Stimulated activated CD4-positive, alpha-beta T cell treated with anti-CD3 and anti-CD28 coated beads, Interleukin-2, amount 100 ng/mL, for 4 hours (primary cell): ENCODE measurements at places on chromosomes 6 and 20.

DNA sequence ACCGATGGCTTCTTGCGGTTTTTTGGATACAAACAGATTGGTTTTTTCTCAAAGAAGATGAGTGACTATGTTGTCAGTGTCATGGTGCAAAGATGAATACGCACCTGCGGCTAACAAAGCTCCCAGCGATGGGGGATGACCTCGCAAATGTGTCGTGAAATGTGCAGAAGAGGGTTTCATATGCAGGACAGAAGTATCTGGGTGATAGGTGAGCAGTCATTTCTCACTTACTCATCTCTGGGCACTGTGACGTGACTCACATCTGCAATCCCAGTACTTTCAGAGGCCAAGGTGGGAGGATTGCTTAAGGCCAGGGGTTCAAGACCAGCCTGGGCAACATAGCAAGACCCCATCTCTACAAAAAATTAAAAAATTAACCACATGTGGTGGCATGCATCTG lies 216.3 kb downstream of the ERMARD start:
- no peak for DNase-seq

DNA sequence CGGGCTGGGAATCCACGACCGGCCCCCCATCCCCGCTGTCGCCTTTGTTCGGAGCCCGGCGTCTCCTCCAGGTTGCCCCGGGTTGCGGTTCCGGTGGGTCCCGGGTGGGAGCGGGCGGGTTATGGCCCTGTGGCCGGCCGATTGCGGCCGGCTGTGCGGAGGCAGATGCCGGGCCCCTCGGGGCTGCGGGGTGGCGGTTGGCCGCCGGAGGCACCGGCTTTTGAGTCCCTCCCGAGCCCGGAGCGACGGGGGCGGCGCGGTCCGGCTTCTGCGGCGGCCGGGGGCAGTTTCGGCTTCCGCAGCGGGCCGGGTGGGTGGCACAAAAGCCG lies 431 bp downstream of the LOC128125822 start:
- no peak for DNase-seq

DNA sequence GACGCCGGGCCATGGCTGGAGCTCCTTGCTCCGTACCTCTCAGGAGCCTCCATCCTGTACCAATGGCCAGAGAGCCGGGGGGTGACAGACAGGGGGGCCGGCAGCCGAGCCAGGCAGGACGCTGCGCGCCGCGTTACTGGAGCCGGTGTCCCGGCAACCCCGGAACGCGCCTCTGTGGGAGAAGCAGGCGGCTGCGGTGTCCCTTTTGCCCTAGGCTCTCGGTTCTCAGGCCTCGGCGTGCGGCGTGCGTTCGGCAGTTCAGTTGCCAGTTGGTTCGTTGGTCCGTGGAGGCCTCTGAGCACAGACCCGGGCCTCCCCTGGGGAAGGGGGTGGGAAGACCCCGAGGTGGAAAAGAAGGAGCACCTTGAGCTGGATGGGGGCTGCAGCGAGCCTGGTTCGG lies at the start of gene SPATS1:
Gene SPATS1, plus strand, starts transcription at position 162 of the 400 bp plus-strand sequence. CDS start 446 bp downstream, outside the sequence.
- DNase-seq, result no peak

- DNase-seq, result no peak
Measured at GRCh38 chr6:168597471-168597875, 156.5 kb downstream of the SMOC2 start.

DNA sequence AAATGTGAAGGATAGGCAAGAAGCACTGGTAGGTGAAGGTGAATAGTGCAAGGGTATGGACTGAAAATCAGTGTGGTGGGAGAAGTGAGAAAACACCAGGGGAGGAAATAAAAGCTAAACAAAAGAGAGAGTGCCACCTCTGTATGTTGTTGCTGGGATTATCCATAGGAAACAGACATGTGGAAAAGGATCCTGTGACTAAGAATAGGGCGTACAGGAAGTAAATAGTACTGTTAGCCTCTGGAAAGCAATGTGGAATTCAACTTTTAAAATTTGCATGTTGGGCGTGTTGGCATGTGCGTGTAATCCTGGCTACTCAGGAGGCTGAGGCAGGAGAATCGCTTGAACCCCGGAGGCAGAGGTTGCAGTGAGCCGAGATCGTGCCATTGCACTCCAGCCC lies 661.7 kb downstream of the KIF16B start:
- no peak for DNase-seq

GRCh38 chr6:123044341-123044860 lies 48.4 kb downstream of the CLVS2 start:
- no peak for DNase-seq

GRCh38 chr6:34276881-34277762 lies 28.3 kb upstream of the SMIM29 start:
- DNase-seq, result no peak

GRCh38 chr20:25308671-25309394 lies 60.9 kb downstream of the PYGB start:
- no peak for DNase-seq

GRCh38 chr6:46042355-46042999 lies 26.8 kb upstream of the CLIC5 start:
- DNase-seq, result no peak

DNA sequence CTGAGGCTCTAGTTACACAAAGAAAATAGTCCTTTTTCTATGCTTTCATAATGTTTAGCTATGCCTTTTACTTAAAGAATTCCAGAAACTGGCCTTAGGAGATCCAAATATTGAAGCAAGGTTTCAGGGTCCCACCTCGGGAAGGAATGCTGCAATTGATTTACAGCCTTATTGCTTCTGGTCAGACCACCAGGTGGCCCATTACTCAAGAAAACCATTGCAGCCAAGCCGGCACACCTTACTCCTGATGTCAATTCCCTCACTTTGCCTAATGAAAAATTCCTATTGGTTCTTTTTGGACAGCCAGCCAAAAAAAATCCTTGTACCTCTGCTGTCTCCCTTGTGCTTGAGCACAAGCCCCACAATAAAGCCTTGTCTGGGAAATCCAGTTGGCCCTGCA lies 173.9 kb downstream of the LMBRD1 start:
- no peak for DNase-seq

DNA sequence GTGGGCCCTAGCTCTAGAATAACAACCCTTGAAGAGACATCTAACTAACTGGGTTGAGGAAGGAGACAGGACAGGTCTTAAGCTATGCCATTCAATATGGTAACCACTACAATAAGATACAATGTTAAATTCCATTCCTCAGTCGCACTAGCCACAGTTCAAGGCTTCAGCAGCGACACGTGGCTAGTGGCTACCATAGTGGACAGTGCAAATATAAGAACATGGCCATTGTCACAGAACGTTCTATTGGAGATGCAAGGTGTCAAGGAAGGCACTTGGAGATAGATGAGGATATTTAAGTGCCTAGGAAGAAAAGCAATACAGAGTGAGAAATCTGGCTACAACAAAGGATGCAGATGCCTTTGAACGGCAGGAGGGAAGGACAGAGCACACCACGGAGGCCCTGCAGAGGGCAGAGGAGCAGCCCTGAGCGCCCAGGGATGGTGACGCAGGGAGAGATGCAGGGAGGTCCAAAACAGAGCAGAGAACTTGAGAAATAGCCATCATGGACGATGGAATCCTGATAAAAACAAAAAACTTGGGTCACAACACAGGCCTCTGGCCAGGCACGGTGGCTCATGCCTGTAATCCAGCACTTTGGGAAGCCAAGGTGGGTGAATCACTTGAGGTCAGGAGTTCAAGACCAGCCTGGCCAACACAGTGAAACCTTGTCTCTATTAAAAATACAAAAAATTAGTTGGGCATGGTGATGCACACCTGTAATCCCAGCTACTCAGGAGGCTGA lies 140.7 kb downstream of the ZMYND8 start:
- DNase-seq, result no peak

DNA sequence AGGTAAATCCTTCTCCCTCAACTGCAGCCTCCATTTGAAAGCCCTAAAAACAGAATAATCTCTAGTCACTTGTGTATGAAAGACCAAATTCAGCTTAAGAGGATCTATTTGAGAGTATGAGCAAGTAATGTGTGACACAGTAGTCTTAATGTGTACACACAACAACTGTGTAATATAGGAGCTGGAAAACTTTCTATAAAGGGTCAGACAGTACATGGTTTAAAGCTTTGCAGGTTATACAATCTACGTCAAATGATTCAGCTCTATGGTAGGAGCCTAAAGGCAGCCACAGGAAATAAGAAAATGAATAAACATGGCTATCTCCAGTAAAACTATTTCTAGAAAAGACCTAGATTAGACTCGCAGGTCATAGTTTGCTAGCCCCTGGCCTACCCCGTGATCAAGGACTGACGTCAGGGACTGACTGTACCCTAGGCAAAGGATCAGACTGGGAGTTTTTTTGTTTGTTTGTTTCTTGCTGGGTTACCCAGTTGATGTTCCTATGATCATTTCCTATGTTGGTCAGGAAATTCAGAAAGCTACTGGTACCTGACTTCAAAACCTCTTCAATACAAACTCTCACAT lies 39.7 kb downstream of the BTBD9 start:
- DNase-seq, result no peak

DNA sequence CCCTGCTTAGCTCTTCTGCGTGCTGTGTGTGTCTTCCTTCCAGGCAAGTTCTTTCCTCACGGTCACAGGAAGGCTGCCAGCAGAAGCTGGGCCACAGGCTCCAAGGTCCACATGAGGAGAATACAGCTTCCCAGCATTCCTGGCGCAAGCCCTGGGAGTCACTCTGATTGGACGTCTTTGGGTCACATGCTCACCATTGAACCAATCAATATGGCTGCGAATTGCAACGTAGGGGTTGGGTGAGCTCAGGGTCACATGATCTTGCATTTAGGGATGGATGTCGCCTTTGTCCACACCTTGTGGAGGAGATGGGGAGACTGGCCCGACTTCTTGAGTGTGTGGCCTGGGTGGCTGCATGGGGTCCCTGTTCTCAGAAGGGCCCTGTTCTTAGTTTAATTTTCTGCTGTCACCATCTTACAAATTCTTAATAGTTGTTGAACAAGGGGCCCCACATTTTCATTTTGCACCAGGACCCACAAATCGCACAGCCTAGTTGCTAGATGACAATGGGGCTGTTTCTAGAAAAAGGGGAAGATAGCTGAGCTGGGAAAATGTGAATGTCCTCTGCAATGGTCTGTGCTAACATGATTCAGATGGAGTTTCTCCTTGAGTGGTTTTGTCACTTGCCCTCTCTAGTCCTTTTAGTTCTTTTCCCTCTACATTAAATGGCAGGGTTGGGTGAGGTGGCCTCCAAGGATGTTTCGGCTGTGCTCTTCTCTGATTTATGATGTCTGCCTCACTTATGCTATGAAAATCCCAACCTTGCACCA lies 149.6 kb downstream of the CDH26 start:
- DNase-seq, result no peak

- no peak for DNase-seq
Measured at GRCh38 chr20:25230166-25230831, 17.6 kb upstream of the PYGB start.

DNA sequence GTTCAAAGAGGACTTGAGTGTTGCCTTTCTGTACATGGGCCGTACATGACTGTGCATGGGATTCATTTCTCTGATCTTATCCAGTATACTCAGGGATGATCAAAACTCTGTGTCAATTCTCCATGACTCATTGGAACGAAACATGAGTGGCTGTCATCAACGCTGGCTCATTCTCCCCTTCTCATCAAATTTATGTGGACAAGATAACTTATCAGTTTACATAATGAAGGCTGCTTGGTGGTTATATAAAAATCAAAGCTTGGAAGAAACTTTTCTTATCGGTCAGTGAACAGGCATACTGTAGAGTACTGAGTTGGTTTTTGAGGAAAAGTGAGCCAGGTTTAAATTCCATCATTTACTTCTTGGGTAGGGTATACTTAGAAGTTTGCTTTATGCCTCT lies 24.9 kb downstream of the CRISP1 start:
- no peak for DNase-seq

GRCh38 chr20:57251344-57251743 lies 15.1 kb downstream of the BMP7 start:
- DNase-seq, result no peak
